ENCODE measurements at places on chromosomes 4 and X. TPM values are rescaled to one million over a fixed set of nuclear protein-coding genes. Genes with fewer than 3 reads are reported as not detected.

The MAP3K15 gene
- total RNA-seq, result 0.66 TPM

The SFRP2 gene
- total RNA-seq, result not detected

The CSAG2 gene
- 1.1 TPM for total RNA-seq

The PROM1 gene
- 3.1 TPM for total RNA-seq

The SHROOM4 gene
- total RNA-seq, result 3.0 TPM

The MXRA5 gene
- 0.03 TPM for total RNA-seq

The SLC7A11 gene
- 53.5 TPM for total RNA-seq

The SCD5 gene
- total RNA-seq, result 24.2 TPM

The NEIL3 gene
- 9.0 TPM for total RNA-seq

The PABPC5 gene
- 2.0 TPM for total RNA-seq

The PAGE2 gene
- total RNA-seq, result not detected

The CENPVL1 gene
- total RNA-seq, result 0.32 TPM

The TXK gene
- 0.13 TPM for total RNA-seq

The DNAAF6 gene
- total RNA-seq, result not detected

The KLHL15 gene
- 12.4 TPM for total RNA-seq

The PLAC8 gene
- not detected for total RNA-seq

The ARR3 gene
- total RNA-seq, result not detected

The DACH2 gene
- total RNA-seq, result not detected

The CXCL8 gene
- total RNA-seq, result 11.5 TPM

The DCAF12L1 gene
- total RNA-seq, result not detected

The GATA1 gene
- total RNA-seq, result not detected

The VSIG4 gene
- not detected for total RNA-seq

The POU3F4 gene
- total RNA-seq, result not detected

The DMP1 gene
- total RNA-seq, result not detected

The GPR78 gene
- total RNA-seq, result not detected

The VCX2 gene
- total RNA-seq, result not detected

The GNRHR gene
- total RNA-seq, result not detected

The FDCSP gene
- not detected for total RNA-seq

The GABRQ gene
- not detected for total RNA-seq

The TIMM17B gene
- 39.7 TPM for total RNA-seq

The H2BW2 gene
- total RNA-seq, result not detected

Data from SK-MEL-5 (cell line).